ENCODE measurements at places on chromosomes 2 and 18. TPM values are rescaled to one million over a fixed set of nuclear protein-coding genes. Genes with fewer than 3 reads are reported as not detected.

GRCh38 chr2:191478799-191479679, 198.9 kb upstream of the NABP1 start:
- no peak for DNase-seq

Gene SLC14A1
- total RNA-seq: 1.2 TPM

- no peak for DNase-seq
Observed at GRCh38 chr2:149038442-149039212, at the start of gene LYPD6B. LYPD6B (plus strand) TSS chr2:149038699; CDS start chr2:149130949, 92,250 bp downstream.

Gene CNDP1
- not detected for total RNA-seq

- DNase-seq: no peak
Observed at GRCh38 chr2:240689975-240690374, 1.7 kb upstream of the AQP12A start.

DNA sequence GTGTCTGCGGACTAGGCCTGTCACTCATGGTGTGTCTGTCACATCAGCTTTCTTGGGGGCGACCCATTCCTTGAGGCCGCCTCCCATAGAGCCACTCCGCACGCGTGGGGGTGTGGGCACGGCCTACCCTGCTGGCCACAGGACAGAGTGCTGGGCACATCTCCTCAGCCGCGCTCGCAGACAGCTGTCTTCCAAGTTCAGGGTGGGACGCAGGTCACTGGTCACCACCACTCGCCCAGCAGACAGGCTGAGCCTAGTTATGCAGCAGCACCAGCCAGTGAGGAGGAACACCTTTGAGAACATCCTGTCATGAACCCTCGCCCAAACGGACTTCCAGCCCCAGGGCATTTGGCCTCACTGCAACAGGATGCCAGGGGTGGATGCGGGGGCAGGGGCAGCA, 30.8 kb upstream of the BIN1 start:
- DNase-seq: no peak

GRCh38 chr2:109209412-109209811, 80.4 kb downstream of the SH3RF3 start:
- DNase-seq: no peak

DNA sequence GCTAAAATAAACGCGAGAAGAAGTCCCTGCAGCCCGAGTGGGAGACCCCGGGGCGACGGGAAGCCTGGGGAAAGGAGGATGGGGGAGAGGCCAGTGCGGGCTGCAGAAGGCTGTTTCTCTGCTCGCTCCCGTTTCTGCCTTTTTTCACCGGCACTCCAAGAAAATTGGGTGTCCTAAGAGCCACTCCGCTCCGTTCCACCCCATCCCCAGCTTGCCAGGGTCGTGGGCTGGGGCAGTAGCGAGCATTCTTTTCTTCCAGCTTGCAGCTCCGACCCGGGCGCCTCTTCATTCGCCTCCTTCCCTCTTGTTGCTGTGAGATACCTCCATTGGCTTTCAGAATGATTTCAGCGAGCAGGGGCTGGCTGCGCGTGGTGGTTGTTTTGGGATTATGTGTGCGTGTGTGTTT, 1.1 kb downstream of the HOXD3 start:
- DNase-seq: no peak

Gene QPCT
- 5.6 TPM for total RNA-seq

DNA sequence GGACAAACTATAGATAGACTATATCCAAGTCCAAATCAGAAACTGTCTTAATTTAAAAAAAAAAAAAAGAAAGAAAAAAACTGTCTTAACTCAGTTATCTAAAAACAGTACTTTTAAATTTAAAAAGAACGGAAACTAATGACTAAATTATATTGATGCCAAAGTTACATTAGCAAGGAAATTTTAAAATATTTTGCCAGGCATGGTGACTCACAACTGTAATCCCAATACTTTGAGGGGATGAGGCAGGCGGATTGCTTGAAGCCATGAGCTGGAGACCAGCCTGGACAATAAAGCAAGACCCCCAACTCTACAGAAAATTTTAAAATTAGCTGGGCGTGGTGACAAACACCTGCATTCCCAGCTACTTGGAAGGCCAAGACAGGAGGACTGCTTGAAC, 30.9 kb downstream of the MEMO1 start:
- no peak for DNase-seq

Gene FAM168B
- total RNA-seq: 120 TPM

DNA sequence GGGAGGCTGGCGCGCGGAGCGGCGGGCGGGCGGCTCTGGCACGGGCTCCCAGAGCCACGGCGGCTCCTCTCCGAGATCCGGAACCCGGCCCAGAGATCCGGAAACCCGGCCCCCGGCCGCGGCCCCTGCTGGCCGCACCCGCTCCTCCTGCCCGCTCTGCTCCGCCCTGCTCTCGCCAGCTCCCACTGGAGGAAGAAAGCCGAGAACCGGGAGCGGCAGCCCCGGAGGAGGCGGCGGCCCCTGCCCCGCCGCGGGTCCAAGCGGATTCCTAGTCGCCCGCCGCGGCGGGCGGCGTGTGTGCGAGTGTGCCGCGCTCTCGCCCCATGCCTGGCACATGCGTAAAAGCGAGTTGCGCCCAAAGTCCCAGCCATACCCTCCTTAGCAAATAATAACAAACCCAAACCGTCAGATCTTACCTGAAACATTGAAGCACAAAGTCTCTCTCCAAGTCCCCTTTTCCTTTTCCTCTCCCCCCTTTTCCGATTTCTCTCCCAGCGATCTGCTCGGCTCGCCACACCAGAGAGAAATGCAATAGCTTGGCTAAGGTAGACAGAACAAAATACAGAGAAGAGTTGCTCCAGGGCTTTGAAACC, 108.7 kb upstream of the KCTD1 start:
- DNase-seq: peak; percentile 91

- no peak for DNase-seq
Observed at GRCh38 chr2:6791682-6792081, 74.0 kb downstream of the CMPK2 start.

- no peak for DNase-seq
Observed at GRCh38 chr2:165428926-165429325, 40.6 kb upstream of the CSRNP3 start.

GRCh38 chr2:1731447-1731962, 12.8 kb downstream of the PXDN start:
- DNase-seq: peak; percentile 72

DNA sequence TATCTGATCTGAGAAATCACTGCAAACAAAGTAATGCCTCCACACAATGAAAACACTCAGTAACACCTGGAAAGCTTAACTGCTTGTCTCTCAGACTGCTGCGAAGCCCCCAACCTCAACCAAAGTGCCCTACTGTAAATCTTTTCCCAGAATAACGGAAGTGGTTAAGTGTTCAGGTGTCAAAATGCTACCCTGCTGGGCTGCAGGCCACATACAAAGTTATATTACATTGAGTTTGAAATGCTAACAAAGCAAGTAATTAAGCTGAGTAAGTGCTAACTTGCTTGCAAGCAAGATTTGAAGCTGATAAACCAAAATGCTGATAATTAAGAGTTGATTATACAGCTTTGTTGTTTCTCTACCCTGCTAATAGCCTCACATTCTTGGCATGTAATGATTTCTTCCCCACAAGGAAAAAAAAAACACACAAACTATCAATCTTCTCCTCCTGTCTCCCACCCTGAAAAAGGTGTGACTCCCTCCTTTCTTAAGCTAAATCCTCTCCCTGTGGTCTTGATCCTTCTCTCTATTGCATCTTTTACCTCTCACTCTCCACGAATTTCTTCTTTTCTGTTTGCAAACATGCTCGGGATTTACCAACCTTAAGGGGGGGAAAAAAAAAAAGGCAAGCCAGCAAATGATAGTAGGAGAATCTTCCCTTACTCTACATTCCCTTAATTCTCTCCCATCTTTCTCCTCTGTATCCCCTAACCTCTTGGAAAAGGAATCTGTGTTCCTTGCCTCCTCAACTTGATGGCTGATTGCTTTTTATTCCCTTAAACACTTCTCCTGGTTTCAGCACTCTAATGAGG, 266.8 kb upstream of the SIX3 start:
- DNase-seq: no peak

Gene ACTG2
- total RNA-seq: 13.2 TPM

Measured in mesenteric fat pad (tissue), 1 donor.